ENCODE measurements at places on chromosomes 3 and 15.

DNA sequence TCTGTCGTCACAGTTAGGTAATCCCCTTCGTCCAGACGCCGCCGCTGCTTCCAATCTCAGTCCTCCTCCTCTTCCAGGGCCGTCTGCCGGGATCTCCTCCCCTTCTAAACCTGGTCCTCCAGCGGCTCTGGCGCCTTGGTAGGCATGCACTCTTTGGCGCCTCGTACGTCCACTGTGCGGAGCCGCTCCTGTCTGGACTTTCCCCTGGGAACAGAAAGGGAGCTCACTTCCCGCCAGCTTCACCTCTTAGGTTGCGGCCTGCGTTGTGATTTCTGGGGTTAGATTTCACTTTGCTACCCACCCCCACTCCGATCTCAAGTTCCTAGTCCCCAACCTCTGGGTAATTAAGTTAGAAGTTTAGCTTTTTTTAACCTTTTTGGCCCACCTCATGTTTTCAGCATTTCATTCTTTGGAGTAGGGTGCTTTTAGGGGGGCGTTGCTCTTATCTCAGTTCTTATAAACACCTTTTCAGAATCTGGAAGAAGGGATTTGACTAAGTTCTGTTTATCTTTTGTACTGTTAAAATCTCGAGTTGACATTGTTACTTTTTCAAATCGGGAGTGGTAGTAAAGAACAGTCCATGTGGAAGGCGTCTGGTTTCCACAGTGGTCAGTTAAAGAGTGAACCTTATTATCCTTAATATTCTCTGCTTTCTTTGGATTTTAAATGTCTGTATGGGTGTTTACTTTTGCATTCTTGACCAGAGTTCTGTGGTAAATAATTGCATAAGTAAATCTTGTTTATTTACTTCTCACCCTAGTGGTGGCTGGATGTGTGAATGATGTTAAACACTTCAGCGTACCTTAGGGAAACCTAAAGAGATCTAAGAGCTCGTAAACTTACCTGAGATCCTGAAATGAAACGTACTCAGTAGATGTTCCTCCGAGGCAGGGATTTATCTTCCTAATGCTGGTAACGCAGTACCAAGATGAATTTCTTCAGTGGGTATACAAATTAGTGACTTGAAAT lies 611 bp downstream of the CTDSPL2 start:
- no peak for DNase-seq

DNA sequence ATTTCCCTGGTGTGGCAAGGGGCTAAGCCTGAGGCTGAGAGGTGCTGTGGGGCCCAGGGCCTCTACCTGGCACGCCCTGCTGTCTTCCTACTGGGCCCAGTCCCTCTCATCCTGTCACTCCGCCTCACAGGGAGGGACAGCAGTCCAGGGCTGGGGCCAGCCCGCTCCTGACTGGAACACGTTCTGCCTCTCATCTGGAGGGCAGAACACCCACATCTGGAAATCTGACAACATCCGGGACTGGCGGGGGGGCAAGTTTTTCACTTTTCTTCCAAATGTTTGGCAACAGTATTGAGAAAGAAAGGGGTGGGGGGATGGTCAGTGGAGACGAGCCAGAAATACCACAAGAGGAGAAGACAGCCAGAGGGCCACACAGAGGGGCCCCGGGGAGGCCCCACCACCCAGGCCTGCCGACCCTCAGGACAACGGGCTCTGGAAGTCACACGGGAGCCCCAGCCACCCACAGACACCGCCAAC lies 1.8 kb upstream of the MYL3 start:
- peak; percentile 81 for DNase-seq

DNA sequence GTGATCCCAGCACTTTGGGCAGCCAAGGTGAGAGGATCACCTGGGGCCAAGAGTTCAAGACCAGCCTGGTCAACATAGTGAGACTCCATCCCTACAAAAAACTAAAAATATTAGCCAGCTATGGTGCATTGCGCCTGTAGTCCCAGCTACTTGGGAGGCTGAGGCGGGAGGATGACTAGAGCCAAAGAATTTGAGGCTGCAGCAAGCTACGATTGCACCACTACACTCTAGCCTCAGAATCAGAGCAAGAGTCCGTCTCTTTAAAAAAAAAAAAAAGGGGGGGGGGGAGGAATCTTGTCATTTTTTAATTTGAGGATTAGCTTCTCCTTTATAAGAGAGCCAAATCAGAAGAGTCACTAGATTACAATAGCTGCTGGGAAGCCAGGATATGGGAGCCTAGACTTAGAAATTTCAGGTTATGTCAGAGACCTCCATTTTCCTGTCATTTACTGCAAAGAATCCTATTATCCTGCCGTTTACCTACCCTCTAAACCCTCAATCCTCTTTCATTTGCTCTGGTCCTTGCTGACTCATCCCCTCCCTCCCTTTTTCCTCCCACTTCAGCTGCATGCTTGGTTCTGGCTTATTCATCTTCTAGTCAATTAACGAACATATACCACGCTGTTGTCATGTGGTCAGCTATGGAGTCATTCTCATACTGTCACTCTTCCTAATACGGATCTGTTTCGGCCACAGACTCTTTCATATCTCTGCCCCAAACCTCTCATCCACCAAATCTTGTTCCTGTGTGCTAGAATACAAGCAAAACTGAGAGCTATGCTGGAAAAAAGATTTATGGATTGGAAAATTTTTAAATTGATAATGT lies 83.8 kb upstream of the PPIB start:
- no peak for DNase-seq

- DNase-seq, result no peak
Observed at GRCh38 chr3:128794770-128795649, 69.0 kb downstream of the RAB7A start.

- DNase-seq, result no peak
Observed at GRCh38 chr3:137103739-137104138, 146.0 kb downstream of the IL20RB start.

- DNase-seq, result no peak
Observed at GRCh38 chr3:46958467-46959160, 17.9 kb downstream of the CCDC12 start.

DNA sequence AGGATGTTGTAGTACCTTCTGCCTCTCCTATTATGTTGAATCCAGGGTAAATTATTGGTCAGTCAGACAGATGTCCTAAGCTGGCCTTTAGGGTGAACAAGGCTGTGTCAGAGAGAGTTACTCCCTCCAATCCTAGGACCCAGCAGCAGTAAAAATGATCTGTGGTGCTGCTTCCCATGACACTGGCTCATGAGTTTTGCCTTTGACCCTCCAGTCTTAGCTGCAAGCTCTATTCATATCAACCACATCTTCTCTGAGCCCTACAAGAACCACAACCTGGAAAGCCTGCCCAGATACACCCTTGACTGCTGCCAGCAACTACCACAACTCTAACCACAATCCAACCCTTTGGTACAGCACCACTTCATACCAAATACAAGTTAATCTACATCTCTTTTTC lies 27.2 kb upstream of the PHLDB2 start:
- no peak for DNase-seq

GRCh38 chr3:100268156-100268555 lies 7.4 kb downstream of the TBC1D23 start:
- no peak for DNase-seq

- no peak for DNase-seq
Observed at GRCh38 chr3:66527246-66527645, 26.4 kb upstream of the LRIG1 start.

DNA sequence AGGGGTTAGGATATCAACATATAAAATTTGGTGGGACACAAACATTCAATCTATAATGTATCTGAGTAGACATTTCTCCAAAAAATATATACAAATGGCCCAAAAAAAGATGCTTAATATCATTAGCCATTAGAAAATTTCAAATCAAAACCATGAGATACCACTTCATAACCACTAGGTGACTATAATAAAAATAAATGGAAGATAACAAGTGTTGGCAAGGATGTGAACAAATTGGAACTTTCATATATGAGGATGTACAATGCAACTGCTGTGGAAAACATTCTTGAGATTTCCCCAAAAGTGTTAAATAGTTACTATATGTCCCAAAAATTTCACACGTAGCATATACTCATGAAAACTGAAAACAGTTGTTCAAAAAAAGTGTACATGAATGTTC lies 36.5 kb upstream of the WNT7A start:
- no peak for DNase-seq

- no peak for DNase-seq
Observed at GRCh38 chr3:13403847-13404246, 16.3 kb downstream of the NUP210 start.

GRCh38 chr3:183217548-183218332 lies 35.3 kb upstream of the B3GNT5 start:
- DNase-seq, result no peak

DNA sequence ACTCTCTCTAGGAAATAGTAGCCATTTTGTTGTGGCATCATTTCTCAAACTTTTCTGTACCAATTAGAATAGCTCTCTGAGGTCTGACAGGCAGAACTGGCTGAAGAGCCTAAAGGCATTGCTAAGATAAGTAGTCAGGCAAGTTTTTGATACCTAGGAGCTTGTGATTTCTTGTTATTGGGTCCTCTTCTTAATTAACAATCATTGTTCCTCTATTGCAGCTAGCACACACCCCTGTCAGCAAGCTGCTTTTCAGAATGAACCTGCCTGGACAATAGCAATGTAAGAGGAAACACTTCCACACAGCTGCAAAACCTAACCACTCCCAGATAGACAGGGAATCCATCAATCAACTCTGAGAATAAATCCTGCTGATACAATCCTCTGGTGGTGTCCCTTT lies 403.9 kb upstream of the TBL1XR1 start:
- no peak for DNase-seq

DNA sequence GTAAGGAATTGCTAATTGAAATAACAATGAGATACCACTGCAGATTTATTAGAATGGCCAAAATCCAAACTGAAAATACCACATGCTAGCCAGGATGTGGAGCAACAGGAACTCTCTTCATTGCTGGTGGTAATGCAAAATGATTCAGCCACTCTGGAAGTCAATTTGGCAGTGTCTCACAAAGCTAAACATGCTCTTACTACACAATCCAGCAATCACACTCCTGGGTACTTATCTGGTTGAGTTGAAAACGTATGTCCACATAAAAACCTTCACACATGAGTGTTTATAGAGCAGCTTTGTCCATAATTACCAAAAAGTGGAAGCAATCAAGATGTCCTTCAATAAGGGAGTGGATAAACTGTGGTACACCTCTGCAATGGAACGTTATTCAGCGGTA lies 113.3 kb downstream of the SMAD6 start:
- DNase-seq, result no peak

GRCh38 chr15:95247071-95247984 lies 1016.0 kb downstream of the MCTP2 start:
- DNase-seq, result no peak

- DNase-seq, result no peak
Observed at GRCh38 chr3:110984456-110985250, 87.0 kb upstream of the NECTIN3 start.

DNA sequence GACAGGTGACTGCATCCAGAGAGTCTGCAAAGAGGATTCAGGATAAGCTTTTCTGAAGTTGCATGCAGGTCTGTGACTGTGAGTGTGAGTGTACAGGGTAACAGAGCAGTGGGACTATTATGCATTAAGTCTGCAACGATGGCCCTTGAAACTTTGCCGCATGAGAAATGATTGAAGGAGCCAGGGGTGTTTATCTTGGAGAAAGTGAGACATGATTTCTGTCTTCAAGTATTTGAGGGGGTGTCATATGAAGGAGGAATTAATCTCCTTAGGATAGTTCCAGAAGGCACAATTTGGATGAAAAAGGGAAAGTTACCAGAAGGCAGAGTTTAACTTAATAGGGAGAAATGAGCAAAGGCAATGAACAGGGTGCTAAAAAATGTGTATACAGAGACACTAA lies 119.6 kb downstream of the ARNT2 start:
- no peak for DNase-seq

- no peak for DNase-seq
Observed at GRCh38 chr15:58573270-58573669, 141.5 kb downstream of the LIPC start.

- DNase-seq, result no peak
Observed at GRCh38 chr15:35040339-35041255, 44.5 kb downstream of the NANOGP8 start.

DNA sequence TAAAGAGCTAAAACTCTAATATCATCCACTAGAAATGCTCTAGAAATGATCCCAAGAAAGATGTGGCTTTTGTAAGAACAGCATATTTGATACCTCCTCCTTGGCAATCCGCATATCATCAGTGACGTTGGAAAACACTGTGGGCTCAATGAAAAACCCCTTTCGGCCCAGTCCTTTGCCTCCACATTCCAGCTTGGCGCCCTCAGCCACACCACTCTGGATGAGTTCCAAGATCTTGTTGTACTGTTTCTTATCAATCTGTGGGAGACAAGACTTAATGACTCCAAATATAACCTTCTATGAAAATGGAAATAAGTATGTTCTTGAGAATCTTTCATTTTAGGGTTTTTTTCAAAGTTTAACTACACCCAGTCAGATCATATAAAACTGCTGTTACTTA lies 103.6 kb downstream of the ALDH1A2 start:
- no peak for DNase-seq

GRCh38 chr3:24273491-24273890 lies 221.2 kb downstream of the THRB start:
- no peak for DNase-seq

GRCh38 chr15:82020625-82021394 lies 25.0 kb downstream of the MEX3B start:
- no peak for DNase-seq

- DNase-seq, result no peak
Observed at GRCh38 chr3:17972476-17972875, 230.0 kb upstream of the TBC1D5 start.

DNA sequence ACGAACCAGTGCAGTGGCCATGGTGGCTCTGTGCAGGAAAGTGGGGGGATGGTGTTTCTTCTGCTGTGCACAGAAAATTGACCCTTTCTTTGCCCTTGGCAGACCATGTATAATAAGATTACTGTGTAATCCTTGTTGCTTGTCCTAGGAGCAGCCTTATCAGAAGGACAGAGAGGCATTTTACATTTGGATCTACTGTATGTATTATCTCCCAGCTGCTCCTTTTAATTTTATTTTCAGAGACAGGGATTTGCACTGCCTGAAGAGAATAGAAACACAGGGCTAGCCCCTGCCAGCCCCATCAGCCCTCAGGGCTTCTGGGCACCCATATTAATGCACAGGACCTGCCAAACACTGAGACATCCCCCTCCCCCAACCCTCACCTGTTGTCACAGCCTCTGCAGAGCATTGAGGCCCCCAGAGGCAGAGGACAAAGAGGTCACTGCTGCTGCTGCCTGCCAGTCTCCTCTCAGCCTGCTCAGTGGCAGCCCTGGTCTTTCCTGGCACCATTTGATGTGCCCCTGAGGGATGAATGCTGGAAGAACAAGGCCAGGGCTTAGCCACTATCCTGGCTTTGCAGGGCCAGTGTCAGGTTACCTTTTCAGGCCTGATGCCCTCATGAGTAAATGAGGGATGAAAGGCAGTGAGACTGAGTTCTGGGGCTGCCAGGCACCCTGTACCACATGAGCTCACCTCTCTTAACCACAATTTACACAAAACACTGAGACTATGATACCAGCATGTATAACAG lies 533.4 kb downstream of the NTRK3 start:
- DNase-seq, result no peak

- DNase-seq, result no peak
Observed at GRCh38 chr3:59527493-59527892, 477.7 kb upstream of the CFAP20DC start.

GRCh38 chr3:7789324-7789723 lies 712.3 kb upstream of the LMCD1 start:
- no peak for DNase-seq
